Lung microvascular endothelial cell (primary cell): ENCODE measurements at places on chromosomes 16 and 17. TPM values are rescaled to one million over a fixed set of nuclear protein-coding genes. Genes with fewer than 3 reads are reported as not detected.
A peak's percentile ranks its signal among the peaks of the same experiment; 100 is the strongest.

The NHLRC4 gene
- total RNA-seq: 2.0 and 2.4 TPM in 2 replicates

DNA sequence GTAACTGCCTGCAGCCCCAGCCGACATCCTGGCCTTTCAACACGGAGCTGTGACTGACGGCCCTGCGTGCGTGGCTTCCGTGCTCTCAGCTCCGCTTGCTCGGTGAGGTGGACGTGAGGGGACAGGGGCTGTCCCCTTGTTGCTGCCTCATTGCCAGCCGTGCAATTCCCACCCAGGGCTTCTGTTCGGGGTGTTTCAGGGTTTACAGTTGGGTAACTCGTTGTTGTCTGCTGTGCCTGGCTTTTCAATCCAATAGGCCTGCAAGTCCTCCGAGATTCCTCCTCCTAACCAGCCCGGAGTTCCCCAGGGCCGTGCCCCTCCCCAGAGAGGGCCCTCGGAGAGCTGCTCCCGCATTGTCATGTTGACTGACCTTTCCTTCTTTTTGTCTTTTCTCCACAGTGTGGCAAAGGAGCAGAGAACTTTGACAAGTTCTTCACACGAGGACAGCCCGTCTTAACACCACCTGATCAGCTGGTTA, 31.4 kb upstream of the CACNG5 start:
- no peak for DNase-seq

DNA sequence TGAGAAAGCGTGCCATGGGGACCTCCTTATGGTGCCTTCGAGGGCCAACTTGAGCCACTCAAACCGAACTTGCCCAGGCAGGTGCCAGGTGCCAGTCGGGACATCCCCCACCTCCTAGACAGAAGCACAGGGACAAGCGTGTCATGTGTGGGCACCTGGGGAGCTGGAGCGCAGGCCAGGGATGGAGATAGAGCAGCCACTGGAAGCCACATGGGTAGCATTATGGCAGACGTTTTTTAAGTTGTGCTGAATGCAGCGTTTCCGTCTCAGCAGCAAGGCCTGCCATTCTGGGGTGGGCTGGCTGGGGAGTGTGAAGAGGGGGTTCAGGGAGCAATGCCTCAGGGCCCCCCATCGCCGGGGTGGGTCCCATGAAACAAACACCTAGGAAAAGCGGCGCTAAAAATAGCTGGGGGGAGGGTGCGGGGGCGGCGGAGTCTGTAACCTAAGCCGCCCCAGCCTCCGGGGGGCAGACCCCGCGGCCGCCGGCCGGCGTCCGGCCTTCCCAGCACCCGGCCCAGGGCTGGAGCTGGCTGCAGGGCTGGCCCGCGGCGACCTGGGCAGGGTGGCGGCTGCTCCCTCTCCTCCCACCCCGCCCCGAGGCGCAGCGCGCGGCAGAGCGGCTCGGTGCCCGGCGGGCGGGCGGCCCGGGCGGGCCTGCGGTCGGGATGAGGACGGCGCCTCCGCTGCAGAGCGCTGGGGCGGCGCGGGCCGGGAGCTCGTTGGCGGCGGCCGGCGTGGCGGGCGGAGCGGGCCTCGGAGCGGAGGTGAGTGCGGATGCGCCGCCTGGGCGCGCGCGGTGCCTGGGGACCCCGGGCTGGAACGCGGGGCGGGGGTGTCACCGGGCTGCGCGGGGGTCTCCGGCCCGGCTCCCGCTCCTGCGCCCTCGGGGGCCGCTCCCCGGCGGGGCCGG, at the start of gene ZNF469:
TSS of gene ZNF469 (plus strand) at position 469 of the 910 bp plus-strand sequence. CDS start 44,512 bp downstream, outside the sequence.
- peak; percentile 30 for DNase-seq

DNA sequence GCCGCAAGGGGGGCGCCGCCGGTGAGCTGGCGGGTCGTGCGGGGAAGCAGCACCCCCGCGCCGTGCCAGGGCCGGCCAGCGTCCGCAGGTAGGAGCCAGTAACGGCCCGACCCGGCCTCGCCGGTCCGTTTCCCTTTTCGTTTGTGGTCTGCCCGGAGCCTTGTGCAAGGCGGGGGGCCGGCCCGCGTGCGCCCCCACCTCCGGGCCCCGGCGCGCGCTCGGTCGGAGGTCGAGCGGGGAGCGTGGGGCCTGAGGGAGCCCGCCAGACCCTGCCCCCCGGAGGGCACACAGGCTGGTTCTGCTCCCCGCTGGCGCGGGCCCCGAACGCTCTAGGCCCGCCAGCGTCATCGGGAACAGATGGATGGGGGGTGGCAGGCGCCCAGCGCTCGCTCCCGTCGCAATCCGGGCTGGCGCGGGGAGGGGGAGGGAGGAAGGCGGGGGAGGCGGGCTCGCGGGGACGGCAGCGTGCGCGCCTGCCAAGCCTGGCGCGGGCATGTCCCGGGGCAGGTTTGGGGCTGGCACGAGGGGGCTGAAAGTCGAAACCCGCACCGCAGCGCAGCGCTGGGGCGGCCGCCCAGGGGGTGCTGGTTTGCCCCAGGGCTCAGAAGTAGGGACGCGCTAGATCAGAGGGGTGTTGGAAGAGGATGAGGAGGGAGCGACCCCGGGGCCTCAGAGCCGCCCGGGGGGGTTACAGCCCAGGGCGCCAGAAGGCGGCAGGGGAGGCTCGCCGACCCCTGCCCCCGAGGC, 1.5 kb upstream of the GSE1 start:
- DNase-seq: peak; percentile 79

The GAN gene
- total RNA-seq: 4.4 and 5.0 TPM in 2 replicates
